Naive thymus-derived CD8-positive, alpha-beta T cell (primary cell): ENCODE measurements at places on chromosomes 1 and 21.

GRCh38 chr1:64906447-64906846, 59.9 kb downstream of the JAK1 start:
- DNase-seq: no peak

DNA sequence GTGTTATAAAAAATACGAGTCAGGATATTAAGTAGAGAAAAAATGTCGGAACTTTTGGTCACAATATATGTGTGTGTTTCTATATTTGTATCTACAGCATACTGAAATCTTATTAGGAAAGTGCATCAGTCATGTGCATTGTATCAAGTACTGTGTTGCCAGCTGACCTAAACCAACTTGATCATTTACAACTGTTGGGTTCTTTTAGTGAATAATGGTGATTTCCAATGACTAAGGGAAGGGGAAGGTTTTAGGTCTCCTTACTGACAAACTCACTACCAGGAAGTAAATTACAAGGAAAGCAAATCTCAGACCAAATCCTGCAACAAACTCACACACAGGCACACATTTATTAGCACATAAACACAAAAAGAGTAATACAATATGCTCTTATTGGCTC, 142.7 kb downstream of the TSEN15 start:
- DNase-seq: no peak

- DNase-seq: no peak
Measured at GRCh38 chr1:85940656-85941306, 215.8 kb downstream of the COL24A1 start.

DNA sequence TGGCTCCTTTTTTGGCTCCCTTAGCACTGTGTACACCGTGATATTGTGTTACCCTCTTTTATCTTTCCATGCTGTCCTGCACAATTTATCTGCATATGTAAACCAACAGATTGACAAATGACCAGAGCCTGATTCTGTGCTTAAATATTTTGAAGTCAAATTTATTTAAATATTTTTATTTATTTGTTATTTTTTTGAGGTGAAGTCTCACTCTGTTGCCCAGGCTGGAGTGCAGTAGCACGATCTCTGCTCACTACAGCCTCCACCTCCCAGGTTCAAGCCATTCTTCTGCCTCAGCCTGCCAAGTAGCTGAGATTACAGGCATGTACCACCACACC, 12.8 kb downstream of the PMF1 start:
- no peak for DNase-seq

- no peak for DNase-seq
Measured at GRCh38 chr1:205746757-205747412, 3.1 kb downstream of the NUCKS1 start.

DNA sequence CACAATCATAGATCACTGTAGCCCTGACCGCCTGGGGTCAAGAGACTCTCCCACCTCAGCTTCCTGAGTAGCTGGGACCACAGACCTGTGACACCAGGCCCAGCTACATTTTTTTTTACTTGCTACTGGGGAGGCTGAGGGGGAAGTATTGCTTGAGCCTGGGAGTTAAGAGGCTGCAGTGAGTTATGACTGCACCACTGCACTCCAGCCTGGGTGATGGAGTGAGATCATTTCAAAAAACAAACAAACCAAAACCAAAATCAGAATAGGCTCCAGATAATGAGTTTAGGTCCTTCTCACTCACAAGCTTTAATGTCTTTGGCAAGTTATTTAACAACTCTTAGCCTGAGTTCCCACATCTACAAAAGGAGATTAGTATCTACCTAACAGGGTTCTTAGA, 22.8 kb downstream of the WDR26 start:
- no peak for DNase-seq

DNA sequence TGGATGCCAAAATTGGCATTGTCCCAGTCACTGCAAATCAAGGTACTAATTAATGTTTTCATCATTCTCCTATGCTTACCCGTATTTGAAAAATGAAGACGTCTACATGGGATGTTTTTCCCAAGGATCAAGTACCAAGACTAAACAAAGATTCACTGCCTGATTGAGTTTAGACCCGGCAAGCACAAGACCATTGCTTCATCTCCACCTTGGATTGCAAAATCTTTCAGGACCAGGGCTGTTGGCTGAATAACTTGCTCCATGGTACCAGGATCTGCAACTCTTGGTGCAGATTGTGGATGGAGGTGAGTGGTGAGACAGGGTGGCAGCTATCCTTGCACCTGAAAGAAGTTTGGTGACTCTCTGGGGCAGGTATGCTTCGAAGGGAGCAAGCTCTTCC, 122.5 kb upstream of the ETS2 start:
- no peak for DNase-seq

DNA sequence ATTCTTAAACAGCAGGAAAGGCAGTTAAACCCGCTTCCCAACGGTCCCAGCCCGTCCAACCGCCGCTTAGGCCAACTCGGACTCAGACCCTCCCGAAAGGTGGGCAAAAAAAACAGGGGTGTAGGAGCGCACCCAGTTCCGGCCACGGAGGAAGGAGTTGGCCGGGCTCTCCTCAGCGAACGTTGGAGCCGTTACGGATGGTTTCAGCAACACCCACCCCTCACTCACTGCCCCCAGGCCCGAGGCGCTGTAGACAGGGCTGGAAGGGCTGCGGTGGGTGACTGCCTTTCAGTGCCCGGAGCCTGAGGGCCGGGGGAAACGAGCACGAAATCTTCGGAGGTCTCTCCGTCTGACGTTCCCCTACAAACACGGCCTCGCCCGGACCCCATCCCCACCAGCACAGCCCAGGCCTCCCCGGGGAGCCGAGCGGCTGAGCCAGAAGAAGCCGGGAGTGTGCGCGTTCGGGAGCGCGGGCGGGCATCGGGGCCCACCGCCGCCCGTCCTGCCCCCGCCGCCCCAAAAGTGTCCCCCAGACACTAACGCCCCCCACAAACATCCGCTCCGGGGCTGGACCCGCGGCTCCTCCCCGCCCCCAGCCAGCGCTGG, 1.3 kb downstream of the KDM5B start:
- DNase-seq: peak; percentile 6

DNA sequence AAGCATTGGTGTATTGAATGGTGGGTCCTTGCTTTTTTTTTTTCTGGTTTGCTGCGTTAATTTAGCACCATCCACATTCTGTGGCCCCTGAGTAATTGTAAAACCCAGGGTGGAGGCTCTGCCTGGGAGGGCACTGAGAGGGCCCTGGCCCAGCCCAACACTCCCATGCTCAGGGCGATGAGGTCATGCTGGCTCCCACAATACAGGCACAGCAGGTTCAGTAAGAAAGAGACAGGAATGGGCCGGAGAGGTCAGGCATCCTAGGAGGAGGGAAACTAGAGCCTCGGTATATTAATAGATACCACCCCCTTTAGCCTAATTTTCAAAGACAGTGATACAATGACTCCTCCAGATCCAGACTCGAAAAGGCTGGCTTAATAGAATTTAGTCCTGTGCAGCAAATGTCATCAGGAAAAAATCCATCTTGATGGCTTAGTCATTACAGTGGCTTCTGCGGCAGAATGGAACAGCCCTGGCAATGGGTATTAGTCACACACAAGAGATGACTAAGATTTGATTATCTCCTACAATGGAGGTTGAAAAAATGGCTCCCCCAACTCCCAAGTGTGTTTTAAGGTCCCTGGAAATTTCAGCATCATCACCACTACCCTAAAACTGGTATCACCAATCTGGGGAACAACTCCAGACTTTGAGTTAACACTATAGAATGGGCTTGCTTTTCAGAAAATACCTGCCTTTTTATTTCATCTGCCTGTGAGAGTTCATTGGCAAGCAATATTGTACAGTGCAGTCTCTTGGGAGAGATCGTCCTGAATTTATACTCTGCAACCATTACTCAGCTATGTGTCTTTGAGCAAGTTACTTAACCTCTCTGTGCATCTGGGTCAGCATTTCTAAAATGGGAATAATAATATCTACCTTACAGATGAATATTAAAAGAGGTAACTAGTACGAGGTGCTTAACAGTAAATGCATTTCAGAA, 43.9 kb upstream of the LYST start:
- DNase-seq: no peak

DNA sequence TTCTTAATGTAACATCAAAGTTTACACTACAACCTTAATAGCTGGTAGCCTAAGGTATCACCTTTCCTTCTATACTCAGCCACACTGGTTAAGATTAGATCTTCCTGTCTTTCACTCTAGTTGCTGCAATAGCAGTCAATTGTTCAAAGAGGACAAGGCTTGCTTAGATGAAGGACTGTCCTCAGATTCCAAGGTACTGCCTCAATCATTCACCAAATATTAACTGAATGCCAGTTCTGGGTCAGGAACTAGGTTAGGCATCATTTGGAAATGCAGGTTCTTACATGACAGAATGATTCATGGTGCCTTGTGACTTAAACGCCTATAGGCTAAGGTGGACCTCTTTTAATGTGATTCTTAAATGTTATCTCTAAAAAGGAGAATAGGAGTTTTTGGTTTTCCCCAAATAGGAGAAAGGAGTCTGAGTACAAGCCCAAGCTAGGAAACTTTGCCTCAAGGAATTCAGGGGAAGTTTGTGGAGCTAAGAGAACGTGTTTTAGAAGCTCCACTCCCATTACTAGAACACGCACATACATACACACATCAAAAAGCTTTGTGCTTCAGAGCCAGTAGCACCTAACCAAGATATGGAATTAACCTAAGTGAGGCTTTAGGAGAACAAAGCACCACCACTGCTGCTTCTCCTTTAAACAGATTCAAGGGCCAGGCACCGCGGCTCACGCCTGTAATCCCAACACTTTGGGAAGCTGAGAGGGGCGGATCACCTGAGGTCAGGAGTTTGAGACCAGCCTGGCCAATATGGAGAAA, 8.5 kb upstream of the WDR47 start:
- no peak for DNase-seq

DNA sequence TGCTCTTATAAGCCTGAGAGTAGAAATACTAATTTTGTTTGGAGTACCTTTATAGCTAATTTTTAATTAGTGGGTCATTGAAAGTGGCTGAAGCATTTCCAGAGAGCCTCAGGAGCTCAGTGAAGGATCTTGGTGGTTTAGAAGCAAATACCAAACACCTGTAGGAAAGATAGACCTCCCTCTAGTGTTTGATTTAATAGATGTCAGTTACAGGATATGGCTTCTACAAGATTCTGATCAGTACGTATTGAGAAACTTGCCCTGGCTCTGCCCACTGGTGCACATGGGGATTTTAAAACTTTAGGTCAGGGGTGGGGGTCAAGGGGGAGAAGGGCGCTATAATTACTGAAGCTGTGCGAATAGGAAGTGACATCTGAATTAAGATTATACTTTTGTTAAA, 122.2 kb downstream of the POU2F1 start:
- no peak for DNase-seq

- no peak for DNase-seq
Measured at GRCh38 chr1:19754482-19754881, 45.2 kb downstream of the TMCO4 start.

- no peak for DNase-seq
Measured at GRCh38 chr1:37453647-37454046, 20.7 kb upstream of the ZC3H12A start.

DNA sequence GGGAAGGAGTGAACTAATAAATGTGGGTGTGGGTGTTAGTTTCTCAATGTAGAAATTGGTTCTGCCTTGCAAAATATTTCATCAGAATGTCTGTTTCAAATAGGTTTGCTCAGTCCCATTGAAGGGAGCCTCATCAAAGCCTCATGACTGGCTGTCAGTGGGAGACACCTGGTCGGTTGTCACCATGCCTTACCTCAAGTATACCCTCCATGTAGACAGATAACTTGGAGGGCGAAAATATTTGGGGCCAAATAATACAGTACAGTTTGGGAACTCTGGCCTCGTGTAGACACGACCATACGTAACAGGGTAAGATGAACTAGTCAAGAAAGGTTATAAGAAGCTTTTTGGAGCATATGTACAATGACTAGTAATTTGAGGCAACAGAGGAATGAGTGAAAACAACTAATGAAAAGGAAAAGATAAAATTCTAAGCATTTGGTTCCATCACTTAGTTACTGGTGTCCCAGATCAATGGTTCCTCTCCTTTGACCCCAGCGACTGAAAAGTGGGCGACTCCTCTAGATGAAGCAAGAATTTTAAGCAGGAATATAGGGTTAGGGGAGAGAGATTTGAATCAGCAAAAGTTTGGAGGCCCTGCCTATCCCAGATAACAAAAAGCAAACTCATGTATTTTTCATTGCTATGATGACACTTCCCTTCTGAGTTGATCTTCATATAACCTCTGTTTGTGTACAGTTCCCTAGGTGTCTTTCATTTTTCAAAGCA, 163.9 kb downstream of the LRRC40 start:
- DNase-seq: no peak

DNA sequence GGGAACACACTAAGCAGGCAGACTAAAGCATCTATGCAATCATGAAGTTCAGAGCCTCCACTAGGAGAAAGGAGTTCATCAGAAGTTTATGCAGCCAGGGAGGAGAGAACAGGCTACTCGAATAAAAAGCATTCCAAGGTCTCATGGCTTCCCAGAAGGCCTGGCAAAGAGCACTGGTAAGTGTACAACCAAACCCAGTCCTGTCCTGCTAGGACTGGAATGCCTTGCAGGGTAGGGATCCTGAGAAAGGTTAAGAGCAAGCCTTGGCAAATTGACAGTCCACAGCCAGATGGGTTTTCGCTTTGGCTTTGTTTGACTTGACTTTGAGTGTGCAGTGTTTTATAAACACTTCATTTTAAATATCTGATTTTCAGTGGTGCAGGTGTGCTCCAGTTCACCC, 133.6 kb upstream of the ATP1B1 start:
- no peak for DNase-seq

GRCh38 chr1:177011508-177011907, 153.0 kb downstream of the ASTN1 start:
- DNase-seq: no peak

DNA sequence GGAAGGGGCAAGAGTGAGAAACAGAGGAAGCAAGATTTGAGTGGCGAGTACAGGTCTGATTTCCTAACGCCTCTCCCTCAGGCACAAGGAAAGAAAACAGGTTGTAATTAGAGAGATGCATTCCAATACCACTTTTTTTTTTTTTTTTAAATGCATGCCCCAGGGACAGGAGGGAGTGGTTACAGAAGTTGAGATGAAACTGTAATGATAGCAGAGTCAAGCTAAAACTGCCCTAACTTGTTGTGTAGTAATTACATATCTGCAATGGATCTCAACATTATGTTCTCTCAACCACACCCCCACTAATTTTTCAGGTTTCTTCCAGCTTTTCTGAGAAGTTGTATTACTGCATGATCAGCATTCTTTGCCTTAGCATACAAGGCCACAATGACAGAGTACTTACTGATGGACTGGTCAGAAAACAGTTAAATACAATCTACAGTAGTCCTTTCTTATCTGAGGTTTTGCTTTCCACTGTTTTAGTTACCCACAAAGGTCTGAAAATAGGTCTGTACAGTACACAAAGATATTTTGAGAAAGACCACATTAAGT, 5.5 kb downstream of the ETV3 start:
- DNase-seq: no peak

DNA sequence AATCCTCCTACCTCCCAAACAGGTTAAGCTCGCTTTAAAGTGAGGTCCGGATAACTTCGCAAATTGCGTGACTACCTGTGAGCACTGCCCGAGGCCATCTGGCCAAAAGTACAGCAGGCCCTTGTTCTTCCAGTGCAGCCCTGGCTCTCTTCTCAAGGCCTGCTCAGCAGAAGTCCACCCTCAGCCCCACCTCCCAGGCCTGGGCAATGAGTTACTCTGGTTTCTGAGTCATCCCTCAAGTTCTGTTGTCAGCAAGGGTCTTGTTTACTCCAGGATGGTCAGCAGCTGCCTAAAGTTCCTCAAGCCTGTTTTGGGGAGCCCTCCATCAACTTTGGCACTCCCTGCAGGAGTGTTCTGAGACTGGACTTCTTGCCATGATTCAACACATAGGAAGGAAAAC, 101.7 kb downstream of the BCAR3 start:
- DNase-seq: no peak

- no peak for DNase-seq
Measured at GRCh38 chr1:226523646-226524406, 24.7 kb upstream of the STUM start.

- no peak for DNase-seq
Measured at GRCh38 chr1:228956864-228957263, 221.6 kb downstream of the RHOU start.
